ENCODE measurements at places on chromosomes 1 and 21. TPM values are rescaled to one million over a fixed set of nuclear protein-coding genes. Genes with fewer than 3 reads are reported as not detected.

GRCh38 chr1:209095627-209096595, 487.6 kb upstream of the CAMK1G start:
- DNase-seq: no peak

- no peak for DNase-seq
Observed at GRCh38 chr1:243977094-243977493, 74.0 kb upstream of the ZBTB18 start.

- DNase-seq: no peak
Observed at GRCh38 chr1:97820470-97821188, 100.2 kb downstream of the DPYD start.

The IKBKE gene
- total RNA-seq: 12.5 TPM

The HAO2 gene
- total RNA-seq: 0.23 TPM

The TOMM40L gene
- total RNA-seq: 17.5 TPM

The BEND5 gene
- total RNA-seq: 8.3 TPM

The ITLN2 gene
- not detected for total RNA-seq

Data from ureter (tissue), 1 donor.